ENCODE measurements at places on chromosomes 16 and 17.

GRCh38 chr17:5595831-5596230 is 11.5 kb upstream of the NLRP1 start:
- DNase-seq, result no peak

DNA sequence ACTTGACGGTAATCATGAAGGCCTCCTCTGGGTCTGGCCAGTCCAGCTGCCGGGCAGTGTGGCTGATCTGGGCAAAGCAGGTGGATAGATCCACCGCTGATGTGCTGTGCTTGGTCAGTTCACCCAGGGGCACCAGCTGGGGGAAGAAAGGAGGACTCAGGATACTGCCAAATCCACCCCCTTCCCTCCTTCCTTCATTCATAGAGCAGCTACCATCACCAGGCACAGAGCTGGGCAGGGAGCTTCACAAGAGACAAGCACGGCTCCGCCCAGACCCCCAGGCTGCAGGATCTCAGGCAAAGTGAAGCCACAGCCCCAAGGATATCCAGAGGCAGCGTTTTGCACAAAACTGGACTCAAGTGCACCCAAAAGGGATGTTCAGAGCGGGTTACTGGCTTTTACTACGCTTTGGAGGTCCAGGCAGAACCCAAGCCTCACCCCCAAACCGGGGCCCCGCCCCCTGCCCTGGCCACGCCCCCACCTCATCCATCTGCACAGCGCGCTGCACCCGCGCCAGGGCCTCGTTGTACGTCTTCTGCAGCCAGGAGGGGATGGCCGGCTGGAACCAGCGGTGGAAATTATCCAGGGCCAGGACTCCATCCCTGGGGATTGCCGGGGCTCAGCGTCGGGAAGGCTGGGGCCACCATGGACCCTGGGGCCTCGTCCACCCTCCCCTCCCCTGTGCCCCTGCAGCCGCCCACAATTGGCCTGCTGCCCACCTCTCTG is 9.1 kb downstream of the UNC13D start:
- DNase-seq, result no peak

GRCh38 chr16:12499032-12499745 is 304.5 kb downstream of the CPPED1 start:
- DNase-seq, result no peak

- DNase-seq, result no peak
Observed at GRCh38 chr16:57742543-57742942, 7.0 kb downstream of the KATNB1 start.

- DNase-seq, result no peak
Observed at GRCh38 chr17:29562615-29563014, 4.2 kb downstream of the ABHD15 start.

- no peak for DNase-seq
Observed at GRCh38 chr16:50668368-50669008, 12.6 kb downstream of the SNX20 start.

Measured in heart left ventricle (tissue), 16 donors.